Fibroblast of villous mesenchyme (primary cell): ENCODE measurements at places on chromosomes 1 and 21.

GRCh38 chr1:41564741-41565475 is 80.4 kb upstream of the EDN2 start:
- no peak for DNase-seq

- no peak for DNase-seq
These were observed 175.0 kb downstream of the VAV3 start for GRCh38 chr1:107789817-107790524.

DNA sequence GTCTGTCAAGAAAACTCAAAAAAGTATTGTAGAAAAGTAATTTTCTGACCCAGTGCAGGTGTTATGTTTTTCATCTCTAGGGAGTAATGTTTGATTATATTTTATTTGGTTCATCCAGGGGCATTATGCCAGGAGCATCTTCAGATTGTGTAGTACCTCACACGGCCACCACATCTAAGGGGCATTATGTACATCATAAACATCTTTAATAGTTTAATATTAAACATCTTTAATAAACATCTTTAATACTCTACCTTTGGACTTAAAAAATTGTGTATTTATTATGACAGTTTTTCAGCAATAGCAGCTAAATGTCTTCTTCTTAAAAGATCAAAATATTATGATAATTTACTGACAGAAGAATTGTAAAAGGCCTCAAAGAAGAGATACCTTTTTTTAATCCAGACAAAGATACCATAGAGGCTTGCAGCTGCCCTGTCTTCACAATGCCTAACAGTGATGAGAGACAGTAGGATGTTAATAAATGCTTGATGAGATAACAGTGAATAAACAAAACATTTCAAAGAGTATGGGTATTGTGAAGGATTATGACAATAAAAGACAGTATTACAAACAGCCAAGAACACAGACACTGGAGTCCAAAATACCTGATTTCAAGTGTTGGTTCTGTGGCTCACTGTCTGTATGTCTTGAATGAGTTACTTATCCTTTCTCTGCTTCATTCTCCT is 240.9 kb upstream of the ADGRL2 start:
- DNase-seq, result no peak

- DNase-seq, result peak; percentile 80
These were observed 852.0 kb upstream of the ADAMTS5 start for GRCh38 chr21:27818847-27819246.

DNA sequence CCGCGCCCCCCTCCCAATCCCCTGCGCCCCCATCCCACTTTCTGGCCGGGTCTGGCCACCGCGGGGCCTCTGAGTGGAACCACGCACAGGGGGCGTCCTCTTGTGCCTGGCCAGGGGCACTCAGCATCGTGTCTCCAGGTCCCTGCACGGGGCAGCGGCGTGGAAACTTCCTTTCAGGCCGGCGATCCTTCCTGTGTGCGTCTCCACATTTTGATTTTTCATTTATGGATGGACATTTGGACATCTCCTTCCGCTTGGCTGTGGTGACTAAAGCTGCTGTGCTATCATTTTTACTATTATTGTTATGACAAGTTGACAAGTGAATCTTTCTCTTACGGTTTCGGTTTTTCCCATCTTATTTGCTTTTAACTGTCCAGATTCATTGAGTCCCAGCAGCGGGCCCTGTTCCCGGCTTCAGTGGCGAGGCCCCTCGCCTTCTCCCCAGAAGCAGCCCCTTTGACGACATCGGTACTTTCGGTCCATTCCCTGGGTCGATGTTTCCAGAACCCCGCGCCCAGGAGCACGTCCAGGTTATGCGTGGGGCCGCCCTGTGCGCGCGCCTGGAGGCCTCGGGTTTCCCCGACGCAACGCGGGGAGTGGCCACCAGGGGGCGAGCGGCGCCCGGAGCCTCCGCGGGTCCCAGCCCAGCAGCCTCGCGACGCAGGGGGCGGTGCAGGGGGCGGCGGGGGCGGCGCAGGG is 12.4 kb upstream of the SLC19A1 start:
- peak; percentile 61 for DNase-seq

- DNase-seq, result peak; percentile 90
These were observed 19.9 kb downstream of the FAM89A start for GRCh38 chr1:231020139-231020601.

- no peak for DNase-seq
These were observed 14.4 kb downstream of the INAVA start for GRCh38 chr1:200909071-200909470.

DNA sequence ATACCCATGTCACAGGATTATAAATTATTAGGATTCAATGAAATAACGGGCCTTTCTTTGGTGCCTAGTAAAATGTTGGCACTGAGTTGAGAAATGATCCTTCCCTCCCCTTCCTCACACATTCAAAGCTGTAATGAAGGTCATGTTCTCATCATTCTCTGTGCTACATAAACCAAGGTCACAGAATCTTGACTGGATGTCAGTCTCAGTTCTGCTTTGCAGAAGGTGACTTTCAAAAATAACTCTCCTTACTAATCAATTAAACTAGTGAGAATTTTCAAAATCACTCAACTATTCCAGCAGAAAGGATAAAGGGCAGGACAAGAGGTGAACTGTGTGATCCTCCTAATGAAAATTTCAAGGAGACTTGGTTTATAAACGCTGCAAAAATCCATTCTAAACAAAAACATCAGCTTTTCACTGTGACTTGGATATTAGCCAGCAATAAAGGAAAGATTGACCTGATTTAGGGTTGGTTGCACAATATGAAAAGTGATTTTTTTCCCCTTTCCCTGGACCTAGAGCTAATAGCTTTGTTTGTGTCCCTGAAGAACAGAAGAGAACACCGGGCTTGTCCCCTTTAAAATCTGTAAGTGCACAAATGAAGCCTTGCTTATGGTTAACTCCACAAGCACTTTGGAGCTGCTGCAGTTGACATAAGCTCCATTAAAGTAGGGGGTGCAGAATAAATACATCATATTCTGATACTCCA is 120.1 kb downstream of the SEC16B start:
- DNase-seq, result no peak

- no peak for DNase-seq
These were observed 71.6 kb downstream of the NENF start for GRCh38 chr1:212504171-212504803.

GRCh38 chr1:15153184-15153841 is at the start of gene TMEM51:
TMEM51 (plus strand) TSS chr1:15153747; CDS start chr1:15215088, 61,341 bp downstream.
- peak; percentile 77 for DNase-seq

DNA sequence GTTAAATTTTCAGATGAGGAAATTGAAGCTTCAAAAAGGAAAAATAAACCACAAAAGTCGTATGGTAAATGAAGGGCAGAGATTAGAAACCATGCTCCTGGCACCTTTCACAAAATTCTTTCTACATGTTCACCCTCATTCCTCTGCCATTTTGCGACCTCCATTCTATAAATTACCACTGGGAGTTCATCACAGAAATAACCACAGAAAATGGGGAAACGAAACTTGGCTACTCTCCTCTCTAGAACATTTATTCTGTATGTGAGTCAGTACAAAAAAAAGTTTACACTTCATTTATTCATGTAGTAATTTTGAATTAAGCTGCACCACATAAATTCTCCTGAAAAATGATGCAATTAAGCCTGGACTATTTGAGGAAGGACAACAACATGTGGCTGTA is 320.9 kb upstream of the C1orf87 start:
- peak; percentile 13 for DNase-seq

GRCh38 chr21:23585419-23585818 is 2021.9 kb downstream of the MRPL39 start:
- no peak for DNase-seq

GRCh38 chr1:181918880-181919525 is 142.5 kb downstream of the ZNF648 start:
- DNase-seq, result no peak

DNA sequence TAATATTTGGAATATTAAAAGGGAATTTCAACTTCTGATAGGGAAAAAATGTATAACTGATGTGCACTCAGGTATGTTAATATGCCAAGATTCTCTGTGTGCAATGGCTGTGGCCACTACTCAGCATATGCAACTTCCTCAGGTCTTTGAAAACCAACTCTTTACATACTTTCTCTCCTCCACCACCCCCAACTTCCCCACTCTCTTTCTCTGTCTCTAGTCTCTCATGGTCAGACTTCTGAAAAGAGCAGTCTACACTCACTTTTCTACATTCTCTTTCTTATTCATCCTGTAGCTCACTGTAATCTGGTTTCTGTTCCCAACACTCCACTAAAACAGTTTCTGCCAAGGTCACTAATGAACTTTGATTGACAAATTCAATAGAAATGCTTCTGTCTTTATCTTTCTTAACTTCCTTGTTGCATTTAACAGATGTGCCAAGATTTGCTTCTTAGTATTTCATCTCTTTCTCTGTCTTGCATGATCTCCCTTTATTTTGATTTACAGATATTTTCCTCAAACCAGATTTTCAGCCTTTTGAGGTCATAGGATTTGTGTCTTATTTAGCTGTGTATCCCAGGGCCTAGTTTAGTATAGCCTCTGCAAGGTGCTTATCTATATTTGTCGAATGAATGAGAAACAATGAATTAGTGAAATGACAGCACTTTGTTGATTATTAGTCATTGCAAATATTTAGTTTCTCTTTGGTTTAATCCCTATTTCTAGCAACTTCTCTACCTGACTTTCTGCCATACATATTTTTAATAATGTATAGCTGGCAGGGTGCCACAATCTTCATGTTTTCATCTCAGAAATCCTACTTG is 168.9 kb downstream of the LMO4 start:
- no peak for DNase-seq

DNA sequence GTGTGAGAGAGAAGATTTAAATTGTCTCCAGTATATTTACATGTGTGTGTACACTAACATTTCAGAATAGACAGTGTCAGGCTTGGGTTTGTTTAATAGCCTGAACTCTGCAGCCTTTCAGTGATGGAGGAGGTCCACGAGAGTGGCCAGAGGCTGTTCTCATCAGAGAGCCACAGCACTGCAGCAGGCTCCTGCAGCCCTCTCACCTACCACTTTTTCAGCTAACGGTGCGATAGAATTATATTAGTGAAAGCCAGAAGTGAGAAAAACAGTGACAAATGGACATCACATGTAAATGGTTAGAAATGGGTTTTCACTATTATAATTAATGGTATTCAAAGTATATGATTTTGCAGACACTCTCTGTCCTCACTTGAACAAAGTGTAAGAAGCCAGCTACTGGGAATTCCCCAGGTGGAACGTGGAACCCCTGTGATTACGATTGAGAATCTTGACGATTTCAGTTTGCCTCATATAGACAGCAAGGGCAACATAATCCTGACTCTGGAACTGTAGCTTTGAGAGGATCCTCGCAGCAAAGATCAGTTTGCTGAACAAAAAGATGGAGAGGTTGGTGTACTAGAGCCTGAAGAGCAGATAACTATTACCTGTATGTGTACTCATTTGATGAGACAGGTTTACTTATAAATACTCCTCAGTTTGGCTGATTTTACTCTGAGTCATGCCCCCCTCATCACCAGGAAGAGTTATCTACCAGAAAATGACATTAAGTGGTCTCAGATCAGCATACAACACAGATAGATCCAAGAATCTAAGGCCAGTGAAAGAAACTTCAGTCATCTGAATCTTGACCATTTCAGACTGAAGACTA is 31.4 kb downstream of the IFI16 start:
- no peak for DNase-seq
